Stimulated activated CD4-positive, alpha-beta T cell treated with anti-CD3 and anti-CD28 coated beads, Interleukin-1b, Interleukin-23, amount 100 ng/mL, for 1 hour (primary cell): ENCODE measurements at places on chromosomes 4 and X.

GRCh38 chrX:139203651-139204570 lies 326.6 kb upstream of the F9 start:
- no peak for DNase-seq

DNA sequence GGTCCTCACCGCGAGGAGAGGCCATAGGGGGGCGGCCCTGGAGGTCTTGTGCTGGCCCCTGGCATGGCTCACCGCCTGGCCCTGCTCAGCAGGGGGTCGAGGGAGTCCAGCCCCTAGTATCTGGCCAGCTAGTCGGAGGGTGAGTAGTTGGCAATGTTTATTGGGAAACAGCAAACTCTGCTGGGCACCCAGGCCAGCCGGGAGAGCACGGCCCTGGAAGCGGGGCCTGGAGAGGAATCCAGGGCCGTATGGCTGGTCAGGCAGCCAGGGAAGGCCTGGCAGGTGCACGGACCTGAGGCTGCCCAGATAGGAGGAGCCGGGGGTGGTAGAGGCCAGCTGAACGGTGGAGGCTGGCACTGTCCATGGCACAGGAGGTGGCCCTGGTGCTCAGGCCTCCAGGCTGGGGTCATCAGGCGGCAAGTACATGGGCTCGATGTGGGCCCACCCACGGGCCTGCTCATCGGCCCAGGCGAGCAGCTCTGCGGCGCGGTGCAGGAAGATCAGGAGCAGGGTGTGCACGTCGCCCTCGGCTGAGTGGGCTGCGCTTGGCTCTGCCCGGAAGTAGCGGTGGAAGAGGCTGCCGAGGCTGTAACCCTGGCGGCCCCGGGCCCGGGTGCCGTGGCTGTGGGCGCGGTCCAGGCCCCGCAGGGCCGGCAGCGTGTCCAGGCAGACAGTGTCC lies 1.4 kb downstream of the TREX2 start:
- no peak for DNase-seq

- DNase-seq: no peak
These were observed 45.0 kb upstream of the ADRA2C start for GRCh38 chr4:3721186-3721585.

DNA sequence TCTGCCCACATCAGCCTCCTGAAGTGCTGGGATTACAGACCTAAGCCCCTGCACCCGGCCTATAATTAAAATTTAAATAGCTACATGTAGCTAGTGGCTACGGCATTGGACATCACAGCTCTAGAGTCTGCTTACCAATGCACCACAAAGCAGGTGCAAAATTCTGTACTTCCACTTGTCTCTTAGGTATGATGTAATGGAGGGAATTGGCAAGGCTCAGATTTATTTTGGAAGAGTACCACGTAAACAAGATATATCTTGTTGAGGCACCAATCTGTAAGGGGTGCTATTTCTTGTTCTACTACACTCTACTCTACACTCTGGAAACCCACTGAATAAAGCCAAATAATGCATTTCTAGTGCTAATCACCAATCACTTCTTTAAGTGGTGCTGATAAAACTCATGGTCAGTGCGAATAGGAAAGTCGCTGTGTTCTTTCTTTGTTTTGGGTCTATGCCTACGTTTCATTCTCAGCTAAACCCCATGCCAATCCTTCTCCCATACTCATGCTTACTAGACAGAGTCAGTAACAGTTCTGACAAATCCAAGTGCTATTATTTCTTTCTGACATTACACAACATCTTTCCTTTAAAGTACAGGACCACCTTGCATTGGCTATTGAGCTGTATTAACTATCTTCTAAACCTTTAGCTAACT lies 92.3 kb downstream of the GC start:
- DNase-seq: no peak

- DNase-seq: no peak
These were observed 345.8 kb downstream of the OPHN1 start for GRCh38 chrX:68087526-68087925.

- DNase-seq: no peak
These were observed 187.8 kb upstream of the NUDT6 start for GRCh38 chr4:123110147-123110546.

- no peak for DNase-seq
These were observed 30.1 kb downstream of the GUCY1A1 start for GRCh38 chr4:155696726-155697125.

GRCh38 chrX:136671006-136671610 lies 23.1 kb downstream of the CD40LG start:
- DNase-seq: no peak

DNA sequence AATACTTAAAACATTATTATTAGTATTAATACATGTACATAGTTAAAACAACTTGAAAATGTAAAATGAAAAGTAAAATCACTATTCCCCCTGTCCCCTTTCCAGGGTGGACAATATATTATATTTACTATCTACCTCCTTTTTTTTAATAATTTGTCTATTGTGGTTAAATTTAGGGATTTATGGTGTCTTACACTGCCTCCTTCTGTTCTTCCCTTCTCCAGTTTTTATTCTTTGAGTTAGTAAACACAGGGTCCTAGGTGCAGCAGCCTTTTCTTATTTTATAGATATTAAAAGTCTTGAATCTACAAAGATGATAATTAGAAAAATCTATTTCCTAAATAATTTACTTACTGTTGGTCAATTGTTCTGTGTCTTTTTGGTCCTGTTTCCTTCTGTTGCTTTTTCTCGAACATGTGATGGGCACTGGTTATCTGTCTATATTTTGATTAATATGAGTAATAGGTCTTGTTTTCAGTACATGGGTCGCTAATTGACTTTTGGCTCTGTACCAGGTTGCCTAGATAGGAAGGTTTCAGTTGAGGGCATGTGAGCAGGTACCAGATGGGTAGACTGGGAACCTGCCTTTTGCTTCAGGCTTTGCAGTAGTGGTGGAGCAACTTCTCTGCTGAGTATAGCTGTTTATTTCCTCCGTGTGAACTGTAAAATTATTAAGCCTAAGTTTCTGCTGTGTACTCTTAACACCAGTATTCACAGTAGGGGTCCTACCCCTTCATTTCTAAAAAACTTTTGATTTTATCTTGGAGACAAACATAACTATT lies 1.1 kb downstream of the NUDT9 start:
- no peak for DNase-seq

- DNase-seq: no peak
These were observed 121.7 kb downstream of the RASGEF1B start for GRCh38 chr4:81350040-81350439.

GRCh38 chrX:69029771-69030170 lies 135.5 kb downstream of the PJA1 start:
- DNase-seq: no peak

GRCh38 chr4:2340272-2341061 lies 78.0 kb downstream of the ZFYVE28 start:
- DNase-seq: no peak

DNA sequence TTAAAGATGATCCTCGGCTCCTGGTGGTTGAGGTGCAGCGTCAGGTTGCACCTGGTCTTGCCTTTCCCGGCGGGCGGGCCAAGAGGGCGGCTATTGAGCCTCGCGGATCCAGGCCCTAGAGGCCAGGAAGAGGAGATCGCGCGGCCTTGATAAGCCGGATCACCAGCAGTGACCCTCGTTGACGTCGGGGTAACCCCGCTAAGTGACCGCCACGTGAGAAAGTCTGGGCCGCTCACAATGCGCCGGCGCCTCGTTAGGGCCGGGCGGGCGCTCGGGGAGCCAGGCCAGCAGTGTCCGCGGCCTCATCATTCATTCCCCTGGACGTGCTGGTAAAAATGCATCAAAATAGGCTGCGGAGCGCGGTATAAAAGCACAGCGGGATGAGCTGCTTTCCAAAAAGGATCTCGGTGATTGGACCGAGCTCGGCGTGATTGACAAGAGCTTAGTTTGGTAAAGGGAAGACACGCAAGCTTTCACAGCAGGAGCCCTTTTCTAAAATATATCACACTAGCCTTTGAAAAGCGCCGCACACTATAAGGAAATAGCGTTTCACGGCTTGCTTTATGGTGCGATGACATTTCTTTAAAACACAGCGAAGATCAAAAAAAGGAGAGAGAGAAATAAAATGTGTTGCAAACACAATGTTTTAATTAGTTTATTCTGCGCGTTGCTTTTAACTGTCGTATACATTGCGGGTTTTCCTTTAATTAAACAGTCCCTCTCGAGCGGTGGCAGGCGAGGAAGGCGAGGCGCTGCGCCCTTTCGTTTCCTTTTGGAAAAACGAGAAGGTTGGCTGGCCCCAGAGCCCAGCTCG lies 15.9 kb upstream of the ZIC3 start:
- DNase-seq: no peak

GRCh38 chrX:20143561-20143960 lies 1.9 kb upstream of the EIF1AX start:
- DNase-seq: no peak
